Stimulated activated CD4-positive, alpha-beta T cell treated with anti-CD3 and anti-CD28 coated beads, Interleukin-1b, Interleukin-23, amount 100 ng/mL, for 1 hour (primary cell): ENCODE measurements at places on chromosomes 16 and 17.

DNA sequence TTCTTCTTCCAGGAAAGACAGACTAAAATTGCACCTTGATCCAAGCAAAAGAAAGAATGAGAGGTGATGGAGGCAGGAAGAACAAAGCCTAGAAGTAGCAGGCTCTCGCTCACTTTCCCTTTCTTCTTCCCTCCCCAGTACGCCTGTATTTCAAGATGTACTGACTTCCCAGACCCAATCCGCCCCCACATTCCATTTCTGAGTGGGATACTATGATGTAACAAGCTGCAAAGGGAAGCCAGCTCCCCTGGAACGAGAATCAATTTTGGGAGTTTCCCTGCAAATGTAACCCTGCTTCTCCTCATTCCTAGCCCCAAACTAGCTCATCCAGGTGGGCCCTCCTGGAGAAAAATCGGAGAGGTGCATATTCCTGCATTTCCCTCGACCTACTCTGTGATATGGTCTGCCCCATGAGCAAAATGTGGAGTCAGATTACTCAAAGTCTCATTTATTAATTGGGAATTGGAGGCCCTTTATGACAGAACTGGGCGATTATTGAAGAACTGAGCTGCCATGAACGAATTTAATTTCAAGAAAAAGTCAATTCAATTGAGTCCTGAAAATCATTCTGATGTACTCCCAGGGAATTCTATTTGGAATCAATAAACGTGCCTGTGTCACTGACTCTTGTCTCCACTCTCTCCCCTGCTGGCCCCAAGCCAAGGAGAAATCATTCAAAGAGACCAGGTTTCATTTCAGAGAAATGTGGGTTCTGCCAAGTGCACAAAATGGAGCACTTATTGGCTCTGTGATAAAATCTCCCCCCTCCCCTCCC, 398.9 kb downstream of the SHISA9 start:
- no peak for DNase-seq

DNA sequence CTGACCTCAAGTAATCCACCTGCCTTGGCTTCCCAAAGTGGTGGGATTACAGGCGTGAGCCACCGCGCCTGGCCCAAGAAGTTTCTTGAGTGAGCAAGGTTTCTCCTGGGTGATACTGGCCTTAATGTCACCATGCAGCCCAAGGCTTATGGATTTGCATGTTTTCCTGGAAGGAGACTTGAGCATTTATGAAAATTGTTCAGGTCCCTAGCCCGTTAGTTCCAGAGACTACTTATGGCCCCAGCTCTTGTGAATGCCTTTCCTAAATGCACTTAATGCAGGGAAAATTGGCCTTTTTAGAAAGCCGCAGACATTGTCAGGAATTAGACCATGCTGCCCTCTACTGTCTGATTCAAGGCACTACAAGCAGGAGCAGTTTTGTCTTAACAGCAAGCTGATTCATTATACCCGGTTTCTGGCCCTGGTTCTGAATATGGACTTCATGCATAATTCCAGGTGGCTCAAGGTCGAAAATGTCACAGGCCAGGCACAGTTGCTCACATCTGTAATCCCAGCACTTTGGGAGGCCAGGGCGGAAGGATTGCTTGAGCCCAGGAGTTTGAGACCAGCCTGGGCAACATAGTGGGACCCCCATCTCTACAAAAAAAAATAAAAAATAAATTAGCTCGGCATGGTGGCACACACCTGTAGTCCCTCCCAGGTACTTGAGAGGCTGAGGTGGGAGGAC, 91.3 kb downstream of the SNX29 start:
- no peak for DNase-seq

DNA sequence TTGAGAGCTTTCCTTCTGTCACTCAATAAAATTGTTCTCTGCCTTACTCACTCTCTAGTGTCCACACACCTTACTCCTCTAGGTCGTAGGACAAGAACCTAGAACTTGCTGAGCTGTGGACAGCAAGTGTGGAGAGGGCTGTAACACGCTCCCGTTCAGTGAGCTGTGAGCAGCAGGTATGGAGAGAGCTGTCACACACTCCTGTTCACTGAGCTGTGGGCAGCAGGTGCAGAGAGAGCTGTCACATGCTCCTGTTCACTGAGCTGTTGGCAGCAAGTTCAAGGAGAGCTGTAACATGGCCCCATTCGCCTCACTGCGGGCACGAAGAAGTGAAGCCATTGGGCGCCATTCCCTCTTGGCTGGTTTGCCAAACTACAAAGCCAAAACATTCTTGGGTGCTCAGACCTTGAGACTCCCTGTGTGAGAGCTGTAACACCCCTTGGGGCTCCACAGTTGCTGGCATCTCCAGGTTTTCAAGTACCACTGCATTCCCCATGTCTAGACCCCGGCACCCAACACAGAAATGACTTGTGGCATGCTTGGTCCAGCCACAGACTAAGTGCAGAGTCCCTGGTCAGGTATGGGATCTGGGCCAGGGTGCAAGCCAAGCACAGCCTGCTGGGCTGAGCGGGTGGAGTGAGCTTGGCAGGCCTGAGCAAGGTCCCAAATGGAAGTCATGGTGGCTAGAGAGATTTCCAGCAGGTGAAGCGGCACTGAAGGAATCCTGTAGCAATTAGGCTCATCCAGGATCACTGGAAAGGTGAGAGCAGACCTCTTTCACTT, 608.0 kb upstream of the CDH8 start:
- no peak for DNase-seq

DNA sequence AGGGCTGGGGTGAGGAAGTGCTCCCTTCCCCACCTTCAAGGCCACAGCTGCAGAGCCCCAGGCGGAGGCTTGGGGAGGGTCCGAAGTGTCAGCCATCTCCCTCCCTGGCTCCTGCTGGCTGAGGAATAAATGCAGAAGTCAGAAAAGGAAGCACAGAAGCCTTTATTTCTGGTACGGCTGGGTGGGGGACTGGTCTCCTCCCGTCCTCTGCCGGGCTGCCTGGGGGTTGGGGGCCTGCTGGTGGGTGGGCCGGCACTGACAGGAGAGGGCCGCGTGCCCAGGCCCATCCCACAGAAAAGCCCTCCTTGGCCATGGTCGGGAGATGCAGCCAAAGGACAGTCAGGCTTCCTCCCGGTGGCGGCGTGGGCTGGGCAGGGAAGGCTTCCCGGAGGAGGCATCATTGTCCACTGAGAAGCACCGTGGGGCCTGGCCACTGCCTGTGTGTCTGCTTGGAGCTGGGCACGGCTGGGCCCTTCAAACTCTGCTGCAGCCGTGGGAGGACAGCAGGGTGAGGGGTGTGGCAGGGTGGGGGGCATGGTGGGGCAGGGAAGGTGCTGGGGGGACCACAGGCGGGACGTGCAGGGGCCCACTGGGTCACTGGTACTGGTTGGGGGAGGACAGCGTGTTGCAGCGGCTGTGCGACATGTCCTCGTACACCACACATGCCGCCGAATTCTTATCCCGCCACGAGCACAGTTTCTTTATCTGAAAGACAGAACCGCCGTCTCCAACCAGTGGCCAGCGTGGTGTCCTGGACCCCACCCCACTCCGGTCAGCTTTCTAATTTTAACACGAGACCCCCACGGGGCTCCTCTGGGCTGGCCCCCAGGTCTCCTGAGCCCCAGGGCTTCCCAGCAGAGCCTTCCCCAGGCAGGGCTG, 2.4 kb downstream of the CD7 start:
- no peak for DNase-seq

- DNase-seq = no peak
These were observed 42.3 kb downstream of the BPTF start for GRCh38 chr17:67867591-67867990.

DNA sequence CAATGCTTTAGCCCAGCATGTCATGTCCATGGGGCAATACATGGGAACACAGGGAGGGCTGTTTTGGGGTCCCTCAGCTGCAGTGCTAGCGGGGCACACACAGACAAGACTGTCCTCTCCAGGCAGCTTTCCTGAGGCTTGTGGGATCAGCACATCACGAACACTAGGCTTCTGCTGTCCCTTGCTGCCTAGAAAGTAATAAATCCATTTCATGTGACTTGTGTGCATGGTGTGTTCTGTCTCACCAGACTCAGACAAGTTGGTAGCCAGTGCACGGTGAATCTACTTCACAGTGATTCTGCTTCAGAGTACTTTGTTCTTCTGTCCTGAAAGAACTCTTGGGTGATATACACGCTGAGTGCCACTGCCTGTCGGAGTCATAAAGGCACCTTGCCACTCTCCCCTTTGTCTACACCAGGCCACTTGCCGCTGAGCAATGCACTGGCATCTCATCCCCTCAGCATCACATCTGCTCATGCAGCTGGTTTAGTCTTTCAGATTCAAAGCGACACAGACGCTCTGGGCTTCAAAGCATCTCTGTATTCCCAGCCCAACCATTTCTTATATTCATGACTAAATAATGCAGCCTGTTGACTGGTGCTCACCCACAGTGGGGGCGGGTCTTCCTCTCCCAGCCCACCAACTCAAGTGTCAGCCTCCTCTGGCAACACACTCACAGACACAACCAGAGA, 95.2 kb upstream of the COX10 start:
- no peak for DNase-seq

- DNase-seq = no peak
These were observed 7.8 kb downstream of the HIC1 start for GRCh38 chr17:2062571-2063183.

- no peak for DNase-seq
These were observed 5.4 kb upstream of the GIP start for GRCh38 chr17:48973806-48974205.

DNA sequence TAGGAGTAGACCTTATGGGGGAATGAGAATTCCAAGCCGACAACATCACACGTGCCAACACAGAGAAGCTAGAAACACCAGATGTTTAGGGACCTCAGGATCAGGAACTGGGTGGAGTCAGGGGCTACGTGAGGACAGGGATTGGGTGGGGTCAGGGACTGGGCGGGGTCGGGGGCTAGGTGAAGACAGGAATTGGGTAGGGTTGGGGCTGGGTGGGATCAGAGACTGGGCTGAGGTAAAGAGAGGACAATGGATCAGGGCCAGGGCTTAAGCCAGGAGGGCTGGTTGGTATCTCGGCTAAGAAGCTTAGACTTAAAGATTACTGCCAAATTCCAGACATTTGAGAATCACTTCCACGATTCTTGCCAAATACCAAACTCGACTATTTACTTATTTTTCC, 11.6 kb downstream of the TEKT5 start:
- no peak for DNase-seq
